Hypothalamus (tissue), 51 donors: ENCODE measurements at places on chromosomes 1 and 21.
A peak's percentile ranks its signal among the peaks of the same experiment; 100 is the strongest.

DNA sequence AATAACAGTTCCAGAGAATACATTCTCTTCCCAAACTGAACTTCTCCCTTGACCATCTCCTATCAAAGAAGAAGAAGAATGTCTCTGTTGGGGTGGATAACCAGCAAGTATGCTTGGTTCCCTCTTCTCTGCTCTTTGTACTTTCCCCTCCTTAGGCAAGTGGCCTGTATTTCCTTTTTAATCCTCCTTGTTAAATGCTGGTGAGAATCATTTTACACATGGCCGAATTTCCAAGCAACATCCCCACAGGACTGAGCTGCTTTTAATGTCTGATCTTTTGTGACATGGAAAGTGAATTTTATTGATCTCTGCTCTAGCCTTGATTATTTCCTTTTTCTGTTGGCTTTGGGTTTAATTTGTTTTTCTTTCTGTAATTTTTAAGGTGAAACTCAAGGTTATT is 336.7 kb downstream of the DUSP10 start:
- DNase-seq = no peak

- no peak for DNase-seq
These were observed 9.0 kb downstream of the TMEM61 start for GRCh38 chr1:54989473-54989872.

GRCh38 chr1:232586679-232587078 is 43.3 kb downstream of the SIPA1L2 start:
- DNase-seq = no peak

DNA sequence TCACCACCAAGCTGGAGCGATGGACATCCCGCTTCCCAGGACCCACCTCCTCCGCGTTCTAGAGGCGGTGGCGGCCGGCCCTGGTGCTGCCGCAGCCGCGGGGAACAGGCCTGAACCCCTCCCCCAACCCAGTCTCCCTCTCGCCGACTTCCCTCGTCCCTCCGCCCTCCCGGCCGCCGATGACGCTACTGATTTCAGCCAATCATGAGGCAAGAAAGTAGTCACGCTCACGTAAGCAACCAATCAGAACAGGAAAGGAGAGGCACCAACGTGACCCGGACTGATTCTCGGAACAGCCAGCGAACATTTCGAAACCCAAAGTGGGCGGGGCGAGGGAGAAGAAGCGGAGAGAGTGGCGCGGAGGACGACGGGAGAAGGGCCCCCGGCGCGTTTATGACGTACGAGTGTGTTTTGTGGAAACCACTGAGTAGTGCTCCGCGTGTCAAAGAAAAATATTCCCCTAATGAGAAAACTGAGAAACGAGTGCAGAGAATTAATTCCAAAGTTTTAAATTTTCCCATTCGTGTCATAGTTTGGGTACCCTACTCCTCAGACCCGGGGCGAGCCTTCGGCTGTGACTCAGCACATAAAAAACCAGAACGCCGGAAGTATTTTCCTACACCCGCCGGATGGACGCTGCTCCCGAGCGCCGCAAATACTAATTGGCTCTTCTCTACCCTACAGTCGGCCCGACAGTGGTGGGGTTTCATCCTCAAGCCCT is at the start of gene NRDC:
NRDC (minus strand) TSS at position 112 of the 721 bp plus-strand sequence. CDS start 112 bp downstream, outside the sequence.
- peak; percentile 97 for DNase-seq

GRCh38 chr1:10593750-10594149 is 119.0 kb downstream of the PEX14 start:
- DNase-seq = no peak

DNA sequence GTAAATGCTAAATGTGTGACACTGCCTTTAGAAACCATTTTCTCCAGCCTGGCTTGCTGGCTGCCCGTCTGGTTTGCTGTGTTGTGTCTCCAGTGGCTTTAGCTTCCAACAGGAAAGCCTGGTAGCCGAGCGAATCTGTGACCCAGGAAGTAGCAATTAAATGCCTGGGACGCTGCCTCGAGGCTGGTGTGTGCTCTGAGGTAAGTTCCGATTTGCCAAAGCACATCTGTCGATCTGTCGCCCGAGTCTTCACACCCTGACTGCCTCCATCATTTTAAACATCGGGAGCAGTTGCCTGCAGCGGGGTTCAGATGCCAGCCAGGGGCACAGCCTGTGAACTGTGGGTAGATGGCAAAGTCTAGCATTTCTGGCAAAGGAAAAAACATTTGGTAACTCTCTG is 2.2 kb downstream of the MIB2 start:
- DNase-seq = no peak

- DNase-seq = no peak
These were observed 95.5 kb upstream of the IVNS1ABP start for GRCh38 chr1:185412385-185413087.

DNA sequence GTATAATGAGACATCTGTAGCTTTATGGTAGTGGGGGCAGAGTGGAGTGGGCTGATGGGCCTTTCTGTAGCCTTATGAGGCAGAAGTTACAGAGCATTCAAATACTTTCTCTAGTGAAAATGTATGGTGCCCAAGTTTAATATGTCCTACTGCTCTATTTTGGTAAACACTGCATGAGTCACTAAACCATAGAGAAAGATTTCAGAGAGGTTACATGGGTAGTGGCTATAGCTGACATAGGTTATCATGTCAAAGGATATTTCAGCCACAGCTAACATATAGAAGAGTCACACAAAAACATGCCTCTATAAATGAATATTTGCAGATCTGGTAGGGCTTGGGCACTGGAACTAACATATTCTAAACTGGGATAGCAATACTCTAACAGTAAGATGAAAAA is 212.4 kb upstream of the USP25 start:
- no peak for DNase-seq

GRCh38 chr21:41610042-41610839 is 102.3 kb upstream of the TMPRSS2 start:
- DNase-seq = no peak

GRCh38 chr1:219144658-219145315 is 28.9 kb upstream of the LYPLAL1 start:
- no peak for DNase-seq

DNA sequence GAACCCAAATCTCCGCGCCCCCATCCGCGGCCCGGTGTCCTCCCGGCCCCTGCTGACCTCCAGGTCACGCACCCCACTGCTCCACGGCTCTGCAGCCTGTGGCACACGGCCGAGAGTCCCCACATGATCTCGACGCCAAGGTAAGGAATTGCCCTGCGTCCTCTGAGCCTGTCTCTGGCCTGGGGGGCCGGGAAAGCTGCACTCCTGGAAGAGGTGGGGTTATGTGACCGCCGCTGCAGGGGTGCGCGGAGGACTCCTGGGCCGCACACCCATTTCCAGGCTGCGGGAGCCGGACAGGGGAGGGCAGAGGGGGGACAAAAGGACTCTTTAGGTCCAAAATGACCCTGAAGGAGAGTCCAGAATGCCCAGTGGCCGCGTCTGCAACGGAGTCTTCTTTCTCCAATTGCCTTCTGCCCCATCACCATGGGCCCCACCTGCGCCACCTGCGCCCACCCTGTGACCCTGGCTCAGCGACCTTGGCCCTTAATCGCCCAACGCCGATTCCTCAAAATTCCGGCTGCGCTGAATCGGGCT is 997 bp upstream of the SIM2 start:
- no peak for DNase-seq

DNA sequence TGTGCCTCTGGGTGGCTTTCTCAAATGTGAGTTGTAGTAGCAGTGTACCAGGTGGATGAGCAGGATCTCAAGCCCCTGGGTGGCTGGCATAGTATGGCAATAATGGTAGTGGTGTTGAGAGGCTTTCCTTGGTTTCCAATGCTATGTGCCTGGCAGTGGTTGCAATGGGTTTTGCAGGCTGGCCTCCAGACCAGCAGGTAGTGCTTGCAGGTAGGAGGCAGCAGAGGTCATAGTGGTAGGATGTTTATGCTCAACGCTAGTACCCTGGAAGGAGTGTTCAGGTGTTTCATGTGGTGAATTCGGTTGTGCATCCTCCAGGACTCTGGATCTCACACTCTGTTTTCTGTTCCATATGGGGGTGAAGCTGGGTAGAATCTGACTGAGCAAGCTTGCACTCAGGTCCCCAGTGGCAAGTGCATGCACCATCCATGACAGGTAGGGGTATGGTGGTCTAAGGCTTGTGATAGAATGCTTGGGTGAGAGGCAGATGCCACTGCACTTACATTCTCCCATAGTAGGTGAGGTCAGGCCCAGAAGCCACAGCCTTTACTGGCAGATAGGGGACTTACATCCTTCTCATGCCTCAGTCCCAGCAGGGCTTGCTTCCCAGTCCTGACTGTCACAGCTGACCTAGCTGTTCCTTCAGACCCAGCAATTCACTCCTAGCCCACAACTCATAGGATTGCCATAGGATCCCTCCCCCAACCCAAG is 410.5 kb upstream of the LRRC7 start:
- DNase-seq = no peak

- no peak for DNase-seq
These were observed 301.1 kb downstream of the MATN1 start for GRCh38 chr1:30422251-30422650.

DNA sequence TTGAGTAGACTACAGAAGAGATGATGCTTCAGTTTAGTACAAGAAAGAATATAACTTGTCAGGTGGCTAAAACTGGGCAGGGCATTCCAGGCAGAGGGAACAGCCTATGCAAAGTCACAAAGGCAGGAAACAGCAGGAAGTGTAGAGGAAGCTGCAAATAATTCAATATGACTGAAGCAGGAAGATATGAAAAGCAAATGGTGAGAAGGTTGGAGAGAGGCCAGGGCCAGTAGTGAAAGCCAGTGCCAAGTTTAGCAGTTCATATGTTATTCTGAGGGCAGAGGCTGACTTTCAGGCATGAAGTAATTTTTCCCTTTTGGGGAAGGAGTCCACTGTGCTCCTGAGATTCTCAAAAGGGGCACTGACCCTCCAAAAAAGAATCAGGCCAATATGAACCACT is 8.0 kb upstream of the YBX1 start:
- DNase-seq = no peak

GRCh38 chr1:185467122-185467521 is 150.1 kb upstream of the IVNS1ABP start:
- DNase-seq = no peak
